ENCODE measurements at places on chromosomes 6 and 20.

DNA sequence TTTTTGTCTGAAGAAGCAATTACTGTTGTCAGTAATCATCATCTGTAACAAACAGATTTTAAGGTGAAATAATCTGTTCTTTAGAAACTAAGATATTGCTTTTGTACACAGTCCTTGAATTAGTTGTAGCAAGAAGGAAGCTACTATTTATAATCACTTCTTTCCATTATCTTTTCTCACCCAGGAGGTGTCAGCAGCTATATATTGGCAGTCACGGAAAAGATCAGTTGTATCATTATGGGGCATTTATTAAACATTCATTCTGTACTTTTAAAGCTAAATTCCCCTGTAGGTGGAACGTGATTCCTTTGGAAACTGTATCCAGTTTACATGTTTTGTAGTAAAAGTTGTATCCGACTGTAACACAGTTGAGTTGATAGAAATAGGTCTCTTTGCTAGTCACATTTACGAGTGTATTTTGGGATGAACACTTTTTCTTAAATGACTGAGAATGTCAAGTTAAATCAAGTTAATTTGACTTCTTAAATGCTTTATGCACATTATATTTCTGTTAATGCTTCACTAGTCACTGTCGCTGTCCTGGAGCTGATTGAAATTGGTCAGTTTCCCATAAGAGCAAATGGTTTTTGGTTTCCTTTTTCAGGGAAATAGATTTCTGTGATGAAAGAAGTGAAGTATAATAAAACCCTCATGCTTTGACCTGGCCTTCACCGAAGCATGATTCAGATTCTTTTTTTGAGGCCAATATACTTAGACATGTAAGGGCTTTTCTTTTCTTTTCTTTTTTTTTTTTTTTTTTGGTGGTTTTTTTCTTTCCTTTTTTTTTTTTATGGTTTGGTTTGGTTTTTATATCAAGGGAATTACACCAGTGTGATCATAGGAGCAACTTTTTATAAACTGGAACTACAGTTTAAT, 5.1 kb downstream of the QKI start:
- no peak for DNase-seq

DNA sequence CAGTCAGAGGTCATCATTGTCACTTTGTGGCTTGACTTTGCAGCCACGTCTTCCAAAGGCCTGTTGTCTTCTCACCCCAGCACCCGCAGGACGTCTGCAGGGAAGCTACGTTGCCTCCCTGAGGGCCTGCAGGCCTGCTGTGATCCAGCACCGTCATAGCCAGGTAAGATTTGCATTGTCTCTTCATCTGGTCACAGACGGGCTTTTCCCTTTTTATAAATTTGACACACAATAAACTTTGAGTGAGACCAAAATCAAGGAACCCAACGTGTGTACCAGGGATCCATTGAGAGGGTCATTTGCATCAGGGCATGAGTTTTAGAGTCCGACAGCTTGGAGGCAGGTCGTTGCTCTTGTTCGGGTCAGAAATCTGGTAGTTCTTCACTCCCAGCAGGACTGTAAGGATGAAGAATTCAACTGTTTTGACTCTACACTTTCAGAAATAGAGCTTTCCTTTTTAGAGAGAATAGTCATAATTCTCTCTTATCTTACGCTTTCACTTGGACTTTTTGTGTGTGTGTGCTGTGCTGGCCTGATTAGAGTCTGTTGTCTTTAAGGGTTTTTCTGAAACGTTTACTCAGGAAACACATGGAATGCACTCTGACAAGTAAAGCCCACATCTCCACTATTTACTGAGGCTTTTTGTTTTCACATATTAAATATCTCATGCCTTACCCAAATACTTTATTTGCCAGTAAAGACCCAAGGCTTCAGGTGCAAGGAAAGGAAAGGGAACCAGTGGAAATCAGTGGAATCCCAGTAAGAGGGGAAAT, 177.2 kb upstream of the TAB2 start:
- no peak for DNase-seq

DNA sequence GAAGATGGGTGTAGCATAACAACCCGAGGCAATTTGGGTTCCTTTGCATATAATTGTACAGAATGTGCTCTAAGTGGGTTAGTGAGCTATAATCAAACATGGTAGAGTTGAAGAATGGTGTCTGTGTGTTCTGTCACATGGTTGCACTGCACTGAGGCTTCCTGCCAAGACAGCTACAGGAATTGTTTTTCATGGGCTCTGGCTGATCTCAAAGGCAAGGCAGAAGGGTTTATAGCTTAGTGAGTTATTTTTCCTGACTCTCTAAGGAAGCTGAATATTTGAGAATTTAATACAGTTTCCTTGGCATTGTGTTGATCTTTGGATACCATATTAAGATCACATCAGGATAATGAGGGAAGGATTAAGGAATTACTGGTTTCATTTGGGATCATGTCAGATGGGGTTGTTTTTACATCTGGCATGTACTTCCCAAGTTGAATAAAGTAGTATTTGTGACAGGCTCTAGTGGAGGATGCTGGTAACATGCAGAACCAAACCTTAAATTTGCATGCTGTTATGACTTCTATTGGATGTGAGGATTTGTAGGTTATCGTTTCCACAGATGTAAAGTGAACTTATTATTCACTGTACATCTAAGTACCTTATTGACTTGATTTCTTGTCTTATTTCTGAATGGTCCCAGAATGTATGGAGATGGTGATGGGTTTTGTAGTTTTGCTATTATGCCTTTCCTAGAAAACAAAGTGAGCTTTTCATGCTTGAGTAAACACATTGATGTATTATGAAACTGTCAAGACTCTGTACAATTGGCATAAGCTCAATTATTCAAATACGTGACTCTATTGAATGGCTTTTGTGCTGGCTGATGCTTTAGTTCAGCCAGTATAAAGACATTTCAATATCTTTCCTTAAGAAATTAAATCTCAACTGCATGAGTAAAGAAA, 43.3 kb downstream of the LRRC1 start:
- no peak for DNase-seq

DNA sequence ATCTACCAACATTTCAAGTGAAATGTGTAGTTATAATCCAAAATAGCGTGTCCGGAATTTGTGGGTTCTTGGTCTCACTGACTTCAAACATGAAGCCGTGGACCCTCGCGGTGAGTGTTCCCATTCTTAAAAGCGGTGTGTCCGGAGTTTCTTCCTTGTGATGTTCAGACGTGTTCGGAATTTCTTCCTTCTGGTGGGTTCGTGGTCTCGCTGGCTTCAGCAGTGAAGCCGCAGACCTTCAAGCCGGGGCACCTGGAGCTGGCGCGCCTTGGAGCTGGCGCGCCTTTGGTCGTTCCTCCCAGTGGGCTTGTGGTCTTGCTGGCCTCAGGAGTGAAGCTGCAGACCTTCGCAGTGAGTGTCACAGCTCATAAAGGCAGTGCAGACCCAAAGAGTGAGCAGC, 291.5 kb upstream of the EYS start:
- DNase-seq = no peak

- DNase-seq = no peak
These were observed 24.4 kb downstream of the SYNDIG1 start for GRCh38 chr20:24493661-24494459.

GRCh38 chr6:45479834-45480751, 102.4 kb upstream of the SUPT3H start:
- DNase-seq = peak; percentile 36

DNA sequence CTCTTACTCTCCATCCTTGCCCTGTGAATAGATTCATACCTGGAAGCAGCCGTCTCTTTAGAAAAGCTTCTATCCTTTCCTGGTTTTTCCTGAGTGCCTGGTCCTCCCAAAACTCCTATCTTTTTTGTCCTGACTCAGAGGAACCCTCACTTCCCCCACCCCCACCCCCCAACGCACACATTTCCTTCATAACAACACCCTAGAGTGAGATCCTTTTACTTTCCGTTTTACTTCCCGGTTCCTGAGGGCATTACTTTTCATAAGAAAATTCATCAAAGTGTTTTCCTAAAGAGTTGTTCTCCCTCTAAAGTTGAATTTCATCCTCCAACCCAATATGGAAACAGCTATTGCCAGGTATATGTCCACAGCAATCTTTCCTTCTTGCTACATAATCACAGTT, 327.0 kb downstream of the NRN1 start:
- no peak for DNase-seq

- DNase-seq = peak; percentile 44
These were observed 176.3 kb downstream of the ADGRG6 start for GRCh38 chr6:142478117-142478516.

DNA sequence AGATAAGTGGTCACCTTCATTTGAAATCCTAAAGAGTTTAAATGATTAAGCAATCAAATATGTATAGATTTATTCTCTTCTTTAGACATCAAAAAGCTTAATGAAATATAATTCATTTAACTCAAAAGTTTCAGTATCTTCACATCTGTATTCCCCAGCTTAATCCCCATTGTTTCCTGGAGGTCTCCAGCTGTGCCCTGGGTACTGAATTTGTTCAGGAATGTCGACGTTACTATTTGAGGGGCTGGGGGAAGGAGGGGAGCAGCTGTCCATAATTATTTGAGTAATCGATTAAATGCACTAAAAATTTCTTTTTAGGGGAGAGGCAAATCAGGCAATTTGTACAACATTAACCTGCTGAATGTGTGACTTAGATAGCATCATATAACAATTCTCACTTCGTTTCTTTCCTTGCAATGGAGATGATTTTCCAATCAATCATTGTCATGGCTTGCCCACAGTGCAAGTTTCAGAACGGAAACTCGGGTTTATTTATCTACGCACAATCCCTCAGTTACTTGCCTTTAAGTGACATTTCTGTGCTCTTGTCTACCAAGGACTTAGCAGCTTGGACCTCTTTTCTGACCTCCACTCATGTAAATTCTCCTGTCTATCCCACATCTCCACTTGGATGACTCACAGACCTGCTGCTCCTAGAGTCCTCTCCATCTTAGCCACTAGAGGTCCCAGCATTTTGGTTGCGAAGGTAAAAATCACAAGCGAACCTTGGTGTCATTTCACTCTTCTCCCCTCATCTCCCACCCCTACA, 3.9 kb downstream of the DOK5 start:
- no peak for DNase-seq

GRCh38 chr6:102742754-102743356, 1349.3 kb downstream of the GRIK2 start:
- no peak for DNase-seq

- DNase-seq = peak; percentile 97
These were observed 28.3 kb upstream of the CARMIL1 start for GRCh38 chr6:25250878-25251277.

- no peak for DNase-seq
These were observed 5.6 kb downstream of the TOP1 start for GRCh38 chr20:41034239-41034638.

GRCh38 chr6:90488816-90489215, 98.1 kb downstream of the MAP3K7 start:
- DNase-seq = no peak

GRCh38 chr20:32455171-32455900, 97.2 kb downstream of the ASXL1 start:
- no peak for DNase-seq
